ENCODE measurements at places on chromosomes 3 and 15.
A peak's percentile ranks its signal among the peaks of the same experiment; 100 is the strongest.

DNA sequence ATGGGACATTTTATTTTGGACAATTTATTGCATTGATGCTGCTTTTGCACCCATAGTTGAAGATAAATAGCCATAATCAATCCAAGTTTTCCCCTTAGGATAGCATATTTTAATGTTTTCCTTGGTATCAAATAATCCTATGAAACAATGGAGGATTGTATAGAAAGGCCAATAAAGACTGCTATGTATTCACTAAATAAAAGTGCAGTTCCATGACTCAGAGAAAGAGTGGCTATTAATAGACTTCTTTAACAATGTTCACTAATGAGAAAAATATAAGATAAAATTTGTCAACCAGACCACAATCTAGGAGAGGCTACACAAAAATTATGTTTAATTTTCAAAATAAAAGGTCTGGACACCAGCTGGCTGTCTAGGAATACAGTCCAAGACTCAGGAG lies 560.9 kb upstream of the AGTR1 start:
- DNase-seq: no peak

DNA sequence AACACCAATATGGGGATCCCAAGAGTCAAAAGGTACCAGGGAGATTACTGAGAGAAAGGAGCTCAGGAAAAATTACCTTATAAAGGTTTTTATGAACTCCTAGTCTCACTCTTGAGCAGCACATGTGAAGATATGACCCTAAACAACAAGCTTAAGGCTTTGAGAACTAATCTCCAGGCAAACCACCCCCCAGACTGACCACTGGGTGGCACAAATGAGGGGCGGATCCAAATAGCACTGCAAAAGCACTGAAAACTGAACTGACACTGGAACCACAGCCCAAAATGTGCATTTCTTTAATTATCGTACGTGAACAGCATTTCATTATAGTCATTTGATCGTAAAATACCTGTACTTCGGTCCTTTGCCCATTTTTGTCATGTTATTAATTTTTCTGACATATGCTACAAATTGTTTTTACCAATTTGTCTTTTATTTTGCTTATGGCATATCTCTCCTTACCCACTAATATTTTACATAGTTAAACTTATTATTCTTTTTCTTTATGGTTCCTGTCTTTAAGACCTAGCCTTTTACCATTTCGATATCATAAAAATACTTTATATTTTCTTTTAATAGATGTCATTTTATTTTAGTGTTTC lies 31.5 kb upstream of the TFDP2 start:
- peak; percentile 12 for DNase-seq

DNA sequence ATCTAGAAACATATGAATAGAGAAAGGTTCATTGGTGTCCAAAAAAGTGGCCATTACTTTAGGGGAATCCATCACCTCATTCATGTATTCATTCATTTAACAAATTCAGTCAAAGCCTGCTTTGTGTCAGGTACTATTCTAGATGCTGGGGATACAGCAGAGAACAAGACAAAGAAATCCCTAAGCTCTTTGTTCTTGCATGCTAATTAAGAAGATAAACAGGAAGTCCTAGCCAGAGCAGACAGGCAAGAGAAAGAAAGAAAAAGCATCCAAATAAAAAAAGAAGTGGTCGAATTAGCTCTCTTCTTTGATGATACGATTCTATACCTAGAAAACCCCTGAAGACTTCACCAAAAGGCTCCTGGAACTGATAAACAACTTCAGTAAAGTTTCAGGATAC lies 12.4 kb upstream of the ZMAT3 start:
- DNase-seq: no peak

DNA sequence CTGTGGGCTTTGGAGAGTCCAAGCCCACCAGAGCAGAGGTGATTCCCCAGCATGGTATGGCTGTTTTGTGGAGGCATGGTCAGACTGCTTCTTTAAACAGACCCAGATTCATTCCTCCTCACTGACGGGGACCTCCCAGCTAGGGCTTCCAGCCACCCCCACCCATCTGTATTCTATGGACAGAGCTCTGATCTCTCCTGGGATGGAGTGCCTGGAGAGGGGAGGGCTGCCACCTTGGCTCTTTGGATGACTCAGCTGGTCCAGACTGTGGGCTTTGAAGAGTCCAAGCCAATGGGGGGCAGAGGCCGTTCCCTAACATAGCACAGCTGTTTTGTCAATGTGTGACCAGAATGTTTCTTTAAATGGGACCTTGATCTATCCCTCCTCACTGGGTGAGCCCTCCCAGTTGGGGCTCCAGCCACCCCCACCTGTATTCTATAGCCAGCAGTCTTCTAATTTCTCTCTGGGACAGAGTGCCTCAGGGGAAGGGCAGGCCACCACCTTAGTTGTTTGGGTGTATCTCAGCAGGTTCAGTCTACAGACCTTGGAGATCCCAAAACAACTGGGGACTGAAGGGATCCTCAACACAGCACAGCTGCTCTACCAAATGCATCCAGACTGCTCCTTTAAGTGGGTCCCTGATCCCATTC lies 122.0 kb upstream of the OSTN start:
- DNase-seq: no peak

DNA sequence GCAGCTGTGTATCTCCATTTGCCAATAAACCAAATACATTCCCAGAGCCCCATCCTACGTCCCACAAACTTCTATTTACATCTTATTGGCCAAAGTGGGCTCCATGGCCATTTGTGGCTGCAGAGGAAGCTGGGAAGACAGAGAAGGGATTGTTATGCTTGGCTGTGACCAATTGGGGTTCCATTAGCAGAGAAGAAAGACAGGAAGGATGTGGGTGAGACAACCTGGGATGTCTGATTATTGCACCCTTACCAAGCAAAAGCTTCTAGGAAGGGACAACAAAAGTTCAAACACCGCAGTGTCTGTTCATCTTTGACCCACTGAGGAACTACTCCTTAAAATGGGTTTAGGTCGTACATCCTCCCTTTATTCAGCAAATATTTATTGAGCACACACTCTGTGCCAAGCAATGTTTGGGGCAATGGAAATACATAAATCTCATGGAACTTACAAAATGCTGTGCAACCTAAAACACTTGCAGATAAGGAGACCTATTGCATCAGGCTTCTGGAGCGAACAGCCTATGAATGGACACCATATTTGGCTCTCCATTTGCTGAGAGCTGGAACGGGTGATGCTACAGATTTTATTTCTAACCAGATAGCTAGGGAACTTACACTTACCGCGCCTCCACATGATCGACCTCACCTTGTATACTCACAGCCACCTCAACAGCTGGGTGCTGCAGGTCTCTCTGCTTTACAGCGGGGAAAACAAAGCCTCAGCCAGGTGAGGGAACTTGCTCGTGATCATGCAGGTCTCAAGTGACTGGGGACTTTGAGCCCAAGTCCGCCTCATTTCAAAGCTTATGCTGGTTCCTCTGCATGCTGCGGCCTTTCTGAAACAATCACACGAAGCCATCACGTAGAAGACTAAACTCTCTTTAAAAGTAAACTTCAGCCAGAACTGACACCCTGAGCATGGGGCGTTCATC lies 21.4 kb upstream of the NR2E3 start:
- no peak for DNase-seq

GRCh38 chr15:29726553-29726952 lies 95.7 kb downstream of the TJP1 start:
- no peak for DNase-seq

DNA sequence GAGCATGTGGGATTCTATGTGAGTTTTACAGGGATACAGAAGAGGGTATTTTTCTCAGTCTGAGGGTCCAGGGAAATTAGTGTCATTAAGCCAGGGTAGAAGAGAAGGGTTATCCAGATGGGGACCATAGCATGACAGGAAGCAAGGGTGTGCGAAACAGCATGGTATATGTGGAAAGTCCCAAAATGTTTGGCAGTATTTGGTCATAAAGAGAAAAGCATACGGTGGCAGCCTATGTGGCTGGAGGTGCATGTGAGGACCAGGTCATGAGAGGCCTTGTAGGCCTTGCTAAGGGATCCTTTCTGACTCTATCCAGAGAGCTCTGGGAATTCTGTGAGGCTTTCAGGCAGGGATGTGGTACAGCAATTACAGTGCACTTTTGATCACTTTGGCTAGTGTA lies 411.4 kb downstream of the AGBL1 start:
- no peak for DNase-seq

DNA sequence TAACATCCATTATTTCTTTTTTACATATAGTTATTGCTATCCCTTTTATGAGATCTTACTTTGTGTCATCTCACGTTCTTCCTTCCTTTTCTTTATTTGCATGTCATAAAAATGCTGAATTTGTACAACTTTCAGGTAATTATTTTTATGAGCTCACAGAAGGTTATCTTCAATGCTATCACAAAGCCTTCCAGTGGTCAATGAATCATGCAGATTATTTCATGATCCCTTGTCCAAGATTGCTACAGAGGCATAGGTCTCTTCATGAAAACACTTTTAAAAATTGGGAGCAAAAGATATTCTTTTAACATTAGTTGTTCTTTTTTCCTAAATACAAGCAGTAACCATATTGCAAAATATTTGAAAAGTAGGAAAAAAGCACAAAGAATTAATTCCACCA lies 880.1 kb upstream of the NR2F2 start:
- no peak for DNase-seq

Measured in Ammon's horn (tissue), 1 donor.